Kidney epithelial cell (primary cell): ENCODE measurements at places on chromosomes 1 and 21. TPM values are rescaled to one million over a fixed set of nuclear protein-coding genes. Genes with fewer than 3 reads are reported as not detected.

Gene KCNAB2
- 1.6 and 2.7 TPM in 2 replicates for total RNA-seq

Gene C1QTNF12
- total RNA-seq, result 0.88 and 1.4 TPM in 2 replicates

Gene TRAPPC10
- total RNA-seq, result 30.9 and 35.0 TPM in 2 replicates

Gene GPR25
- total RNA-seq, result not detected in 2 replicates

Gene MNDA
- total RNA-seq, result not detected in 2 replicates

Gene TNFSF18
- total RNA-seq, result not detected in 2 replicates

Gene ANKRD34A
- 0.46 TPM in 1 of 2 replicates, not detected in the other for total RNA-seq

Gene ALX3
- not detected in 2 replicates for total RNA-seq

Gene GPR3
- total RNA-seq, result 0.27 and 1.6 TPM in 2 replicates

Gene VHLL
- total RNA-seq, result not detected in 2 replicates

Gene LCE1A
- not detected in 2 replicates for total RNA-seq

Gene MPL
- total RNA-seq, result not detected in 2 replicates

Gene OR2L3
- total RNA-seq, result 0.08 TPM in 1 of 2 replicates, not detected in the other

Gene ATP6V0B
- total RNA-seq, result 298 and 308 TPM in 2 replicates

Gene CHODL
- 1.2 and 1.3 TPM in 2 replicates for total RNA-seq

Gene CRYBG2
- total RNA-seq, result 2.7 and 18.6 TPM in 2 replicates

Gene SDHC
- total RNA-seq, result 42.8 and 47.0 TPM in 2 replicates

Gene CLEC20A
- not detected in 2 replicates for total RNA-seq

Gene CD5L
- not detected in 2 replicates for total RNA-seq

Gene OR2T2
- total RNA-seq, result not detected in 2 replicates

Gene KRTAP20-4
- total RNA-seq, result not detected in 2 replicates

Gene GBP2
- 2.2 and 2.7 TPM in 2 replicates for total RNA-seq

Gene SPSB1
- 60.0 and 73.7 TPM in 2 replicates for total RNA-seq

Gene S100A1
- total RNA-seq, result 1.3 and 2.0 TPM in 2 replicates

Gene TMPRSS15
- not detected in 2 replicates for total RNA-seq

Gene SPATA6
- 4.6 and 5.0 TPM in 2 replicates for total RNA-seq

Gene HFM1
- total RNA-seq, result 0.48 and 0.79 TPM in 2 replicates

Gene TRIM17
- total RNA-seq, result 4.6 and 6.1 TPM in 2 replicates

Gene RGS4
- 6.6 and 20.8 TPM in 2 replicates for total RNA-seq

Gene FCER1A
- total RNA-seq, result not detected in 2 replicates

Gene AMIGO1
- total RNA-seq, result 2.8 and 3.0 TPM in 2 replicates

Gene CFHR1
- not detected in 2 replicates for total RNA-seq

Gene PBXIP1
- total RNA-seq, result 88.2 and 102 TPM in 2 replicates

Gene SNRPE
- total RNA-seq, result 70.0 and 83.4 TPM in 2 replicates

Gene KRTAP7-1
- not detected in 2 replicates for total RNA-seq

Gene CADM3
- 0.04 TPM in 1 of 2 replicates, not detected in the other for total RNA-seq

Gene ITLN1
- not detected in 2 replicates for total RNA-seq

Gene IGSF3
- 34.8 and 39.0 TPM in 2 replicates for total RNA-seq

Gene PGBD5
- total RNA-seq, result 54.0 and 70.7 TPM in 2 replicates
